GM23248 (cell line): ENCODE measurements at places on chromosomes 4 and X.

DNA sequence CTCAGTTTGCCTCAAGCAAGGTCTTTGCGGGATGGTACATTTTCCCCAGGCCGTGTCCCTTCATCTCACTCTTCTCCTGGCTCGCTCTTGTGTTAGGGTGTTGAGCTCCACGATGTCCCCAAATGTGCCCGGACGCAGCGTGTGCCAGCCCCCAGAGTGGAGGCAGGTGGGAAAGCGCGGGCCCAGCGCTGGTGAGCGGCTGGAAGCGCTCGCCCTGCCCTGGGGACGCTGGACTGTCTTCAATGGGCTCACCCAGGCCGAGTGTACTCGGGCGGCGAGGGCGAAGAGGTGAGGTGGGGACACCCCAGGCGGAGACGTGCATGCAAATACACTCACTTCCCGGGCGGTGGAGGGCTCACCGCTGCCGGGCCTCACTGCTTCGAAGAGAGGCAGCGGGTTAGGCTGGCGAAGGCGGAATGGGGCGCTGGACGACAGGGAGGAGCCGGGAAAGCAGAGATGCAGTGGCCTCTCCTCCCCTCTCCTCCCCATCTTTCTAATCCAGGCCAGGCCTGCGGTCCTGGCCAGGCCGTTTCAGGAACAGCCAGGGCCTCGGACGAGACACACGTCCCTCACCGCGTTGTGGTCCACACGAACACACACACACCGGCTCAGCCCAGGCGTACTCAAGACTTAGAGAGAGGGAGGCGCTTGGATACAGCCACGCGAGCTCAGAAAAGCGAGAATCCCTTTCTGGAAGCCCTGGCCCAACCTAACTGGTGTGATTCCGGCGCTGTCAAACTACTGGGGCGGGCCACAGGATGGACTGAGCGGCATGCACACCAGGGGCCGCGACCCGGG is 2.2 kb downstream of the NKX6-1 start:
- peak; percentile 27 for DNase-seq

GRCh38 chr4:4868758-4869723 is 9.6 kb downstream of the MSX1 start:
- no peak for DNase-seq

GRCh38 chrX:105315248-105315647 is 94.8 kb upstream of the TEX13A start:
- no peak for DNase-seq

GRCh38 chrX:74593593-74593992 is 20.8 kb downstream of the RLIM start:
- DNase-seq = peak; percentile 14

DNA sequence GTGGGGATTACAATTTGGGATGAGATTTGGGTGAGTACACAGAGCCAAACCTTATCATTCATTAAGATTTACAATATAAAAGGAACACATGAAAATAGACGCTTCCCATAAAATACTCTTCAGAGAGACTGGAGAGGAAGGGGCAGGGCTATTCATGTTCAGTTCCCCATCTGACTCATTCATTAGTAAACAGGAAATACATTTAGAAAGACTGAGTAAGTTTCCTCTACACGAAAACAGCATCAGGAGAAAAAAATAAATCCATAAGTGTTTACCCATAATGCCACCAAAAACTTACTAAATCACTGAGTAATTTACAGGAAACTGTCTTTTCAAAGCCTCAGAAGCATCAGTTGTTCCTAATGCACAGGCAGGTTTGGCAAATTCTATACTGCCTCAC is 255.4 kb upstream of the CXorf51A start:
- DNase-seq = no peak

GRCh38 chr4:7197910-7198309 is 5.6 kb downstream of the SORCS2 start:
- peak; percentile 20 for DNase-seq

- no peak for DNase-seq
Observed at GRCh38 chrX:69505772-69506616, 1.9 kb downstream of the NALF2 start.

- peak; percentile 10 for DNase-seq
Observed at GRCh38 chr4:138868562-138868961, 147.0 kb upstream of the NOCT start.

GRCh38 chr4:18689308-18690115 is 668.0 kb upstream of the LCORL start:
- peak; percentile 65 for DNase-seq
